T follicular helper cell (primary cell): ENCODE measurements at places on chromosomes 4 and X.

GRCh38 chrX:63922221-63922620, 137.2 kb upstream of the ARHGEF9 start:
- DNase-seq: no peak

DNA sequence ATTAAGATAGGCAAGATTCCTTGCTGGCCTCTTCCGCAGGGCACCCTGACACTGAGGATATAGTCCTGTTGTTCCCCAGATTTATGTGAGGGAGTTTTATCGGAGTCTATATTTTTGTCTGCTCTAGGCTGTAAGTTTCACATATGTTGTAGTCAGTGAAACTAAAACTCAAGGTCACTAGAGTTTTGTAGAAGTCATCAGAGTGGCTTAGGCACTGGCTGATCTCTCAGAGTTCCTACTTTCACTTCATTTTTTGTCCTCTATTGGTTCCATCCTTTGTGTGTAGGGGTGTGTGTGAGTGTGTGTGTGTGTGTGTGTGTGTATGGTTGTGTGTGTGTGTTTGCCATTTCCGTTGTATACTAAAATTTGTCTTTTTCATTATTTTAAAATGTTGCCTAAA, 577.5 kb downstream of the IQCM start:
- DNase-seq: no peak

- no peak for DNase-seq
Observed at GRCh38 chrX:129577473-129577872, 37.4 kb downstream of the OCRL start.

- no peak for DNase-seq
Observed at GRCh38 chr4:152581536-152582160, 45.8 kb upstream of the FBXW7 start.

DNA sequence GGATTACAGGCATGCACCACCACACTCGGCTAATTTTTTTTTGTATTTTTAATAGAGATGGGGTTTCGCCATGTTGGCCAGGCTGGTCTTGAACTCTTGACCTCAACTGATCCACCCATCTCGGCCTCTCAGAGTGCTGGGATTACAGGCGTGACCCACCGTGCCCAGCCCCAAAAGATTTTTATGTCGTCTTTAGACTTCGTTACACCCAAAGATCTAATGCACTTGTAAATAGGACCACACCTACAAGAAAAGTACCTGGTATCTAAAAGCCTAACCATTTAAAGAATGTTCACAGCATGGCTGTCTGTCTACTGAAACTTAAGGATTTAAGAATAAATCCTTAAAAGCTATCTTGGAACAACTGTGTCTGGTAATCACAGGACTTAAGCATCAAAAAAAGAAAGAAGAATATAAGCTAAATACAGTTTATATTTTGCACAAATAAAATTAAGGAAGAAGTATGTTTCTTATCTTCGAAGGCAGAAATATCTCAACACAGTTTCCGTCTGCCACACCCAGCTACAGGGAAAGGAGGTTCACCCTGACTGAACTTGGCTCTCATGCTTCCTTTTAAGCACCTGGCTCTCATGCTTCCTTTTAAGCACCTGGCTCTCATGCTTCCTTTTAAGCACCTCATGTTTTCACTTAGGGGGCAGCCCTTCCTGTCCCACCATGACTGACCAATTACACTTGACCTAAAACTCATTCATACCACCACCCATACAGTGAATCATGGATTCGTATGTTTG, 92.0 kb upstream of the STS start:
- DNase-seq: no peak

DNA sequence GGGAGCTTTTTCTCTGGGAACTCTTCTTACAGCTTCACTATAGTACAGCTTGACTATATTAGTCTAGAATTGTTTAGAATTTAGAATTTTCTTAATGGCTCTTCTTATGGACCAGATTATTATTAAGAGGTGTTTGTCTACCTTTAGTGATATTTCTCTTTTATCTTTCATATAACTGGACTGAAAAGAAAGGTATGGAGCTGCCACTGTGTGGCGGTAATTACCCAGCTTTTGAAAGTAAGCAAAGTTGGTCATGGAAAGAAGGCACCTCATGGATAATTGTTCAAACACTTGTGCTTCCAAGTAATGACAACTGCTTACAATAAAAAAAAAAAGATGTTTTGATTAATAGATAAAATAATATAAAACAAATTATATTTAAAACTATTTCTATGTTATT, 1112.5 kb downstream of the TECRL start:
- no peak for DNase-seq
